ENCODE measurements at places on chromosomes 2 and 18.

DNA sequence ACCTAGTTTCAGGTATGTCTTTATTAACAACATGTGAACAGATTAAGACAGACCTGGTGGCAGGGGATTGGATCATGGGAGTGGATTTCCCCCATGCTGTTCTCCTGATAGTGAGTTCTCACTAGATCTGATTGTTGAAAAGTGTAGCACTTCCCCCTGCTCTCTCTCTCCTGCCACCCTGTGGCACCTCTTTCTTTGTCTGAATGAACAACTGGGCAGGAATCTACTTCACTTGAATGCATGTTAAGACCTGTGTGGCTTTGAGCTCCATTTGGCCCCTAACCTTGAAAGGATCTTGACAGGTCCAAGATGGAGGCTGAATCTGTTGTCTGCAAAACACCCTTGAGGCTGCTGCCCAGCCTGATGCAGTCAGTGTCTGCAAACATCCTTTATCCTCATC is 194.4 kb downstream of the RNF144A start:
- no peak for DNase-seq

- DNase-seq: no peak
Observed at GRCh38 chr2:152715854-152716428, 1.3 kb downstream of the PRPF40A start.

GRCh38 chr2:131058920-131059319 is 34.3 kb downstream of the FAM168B start:
- DNase-seq: no peak

DNA sequence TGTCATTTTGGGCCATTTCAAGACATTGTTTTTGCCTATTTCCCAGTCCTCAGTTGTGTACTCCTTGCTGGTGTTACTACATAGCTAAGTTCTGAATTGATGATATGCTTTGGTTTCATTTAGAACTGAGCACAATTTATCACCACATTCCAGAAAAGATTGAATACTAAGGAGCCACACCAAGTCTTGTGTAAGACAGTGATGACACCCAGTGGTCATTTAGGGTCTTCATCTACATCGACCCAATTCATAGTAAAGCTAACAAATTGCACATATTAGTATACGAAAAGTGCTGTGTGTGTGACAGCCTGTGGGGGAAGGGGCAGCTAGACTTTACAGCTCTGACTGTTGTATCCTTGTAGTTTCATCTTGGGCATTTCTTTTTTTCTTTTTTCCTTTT is 10.9 kb upstream of the DLX2 start:
- DNase-seq: no peak

DNA sequence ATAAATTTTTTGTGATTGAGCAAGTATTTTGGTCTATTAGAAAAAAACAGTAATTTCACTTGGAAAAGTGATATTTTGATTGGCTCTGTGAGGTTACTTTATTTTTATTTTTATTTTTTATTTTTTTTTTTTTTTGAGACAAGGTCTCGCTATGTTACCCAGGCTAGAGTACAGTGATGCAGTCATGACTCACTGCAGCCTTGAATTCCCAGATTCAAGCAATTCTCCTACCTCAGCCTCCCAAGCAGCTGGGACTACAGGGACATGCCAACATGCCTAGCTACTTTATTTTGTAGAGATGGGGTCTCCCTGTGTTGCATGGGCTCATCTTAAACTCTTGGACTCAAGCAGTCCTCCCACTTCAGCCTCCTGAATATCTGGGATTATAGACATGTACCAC is 60.9 kb upstream of the MGAT5 start:
- DNase-seq: no peak

DNA sequence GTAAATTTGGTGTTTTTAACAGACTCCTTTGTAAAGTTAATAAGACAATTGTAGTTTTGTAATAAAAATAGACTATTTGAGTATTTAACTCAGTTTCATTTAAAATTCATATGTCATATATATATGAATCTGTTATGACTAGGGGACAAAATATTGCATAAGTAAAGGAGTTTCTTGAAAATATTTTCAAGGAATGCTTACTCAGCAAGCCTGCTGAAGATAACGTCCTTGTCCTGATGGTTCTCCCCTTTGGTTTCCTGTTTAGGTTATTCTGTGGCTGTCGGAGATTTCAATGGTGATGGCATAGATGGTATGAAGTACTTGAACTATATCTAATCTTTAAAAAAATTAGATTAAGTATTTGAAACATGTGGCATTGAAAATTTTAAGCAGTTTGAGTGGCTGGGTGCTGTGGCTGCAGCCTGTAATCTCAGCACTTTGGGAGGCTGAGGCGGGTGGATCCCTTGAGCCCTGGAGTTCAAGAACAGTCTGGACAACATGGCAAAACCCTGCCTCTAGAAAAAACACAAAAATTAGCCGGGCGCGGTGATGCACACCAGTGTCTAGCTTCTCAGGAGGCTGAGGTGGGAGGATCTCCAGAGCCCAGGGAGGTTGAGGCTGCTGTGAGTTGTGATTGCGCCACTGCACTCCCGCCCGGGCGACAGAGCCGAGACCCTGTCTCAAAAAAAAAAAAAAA is 47.1 kb downstream of the ITGAV start:
- DNase-seq: no peak

DNA sequence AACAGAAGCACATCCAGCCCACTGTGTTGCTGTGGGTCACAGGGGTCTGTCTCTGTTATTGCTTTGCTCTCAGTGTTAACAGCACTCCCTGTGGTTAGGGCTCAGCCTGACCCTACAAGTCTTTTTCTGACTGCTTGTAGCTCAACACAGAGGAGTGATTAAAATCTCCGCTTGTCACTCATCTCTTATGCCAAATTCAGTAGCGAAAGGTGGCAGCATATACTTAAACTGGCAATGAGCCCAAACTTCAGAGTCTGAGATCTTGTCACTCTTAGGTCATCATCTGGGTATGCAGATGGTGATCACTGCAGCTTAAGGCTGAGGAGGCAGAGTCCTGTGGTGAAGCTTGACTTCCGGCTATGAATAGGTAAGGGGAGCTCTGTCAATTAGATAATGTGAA is 63.3 kb upstream of the CSRNP3 start:
- no peak for DNase-seq

DNA sequence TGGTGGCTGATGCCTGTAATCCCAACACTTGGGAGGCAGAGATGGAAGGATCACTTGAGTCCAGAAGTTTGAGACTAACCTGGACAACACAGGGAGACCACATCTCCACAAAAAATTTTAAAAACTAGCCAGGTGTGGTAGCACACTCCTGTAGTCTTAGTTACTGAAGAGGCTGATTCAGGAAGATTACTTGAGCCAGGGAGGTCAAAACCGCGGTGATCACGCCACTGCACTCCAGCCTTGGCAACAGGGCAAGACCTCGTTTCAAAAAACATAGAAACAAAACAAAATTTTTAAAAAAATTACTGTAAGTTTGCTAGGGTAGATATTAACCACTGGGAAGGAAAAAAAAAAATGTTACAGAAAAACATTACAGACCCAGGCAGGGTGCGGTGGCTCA is 5.8 kb downstream of the ATL2 start:
- no peak for DNase-seq

GRCh38 chr2:173393186-173393585 is 38.5 kb downstream of the CDCA7 start:
- no peak for DNase-seq

- DNase-seq: no peak
Observed at GRCh38 chr2:34851804-34852203, 1252.7 kb upstream of the FAM98A start.

- no peak for DNase-seq
Observed at GRCh38 chr18:22378672-22379282, 38.9 kb downstream of the CTAGE1 start.

DNA sequence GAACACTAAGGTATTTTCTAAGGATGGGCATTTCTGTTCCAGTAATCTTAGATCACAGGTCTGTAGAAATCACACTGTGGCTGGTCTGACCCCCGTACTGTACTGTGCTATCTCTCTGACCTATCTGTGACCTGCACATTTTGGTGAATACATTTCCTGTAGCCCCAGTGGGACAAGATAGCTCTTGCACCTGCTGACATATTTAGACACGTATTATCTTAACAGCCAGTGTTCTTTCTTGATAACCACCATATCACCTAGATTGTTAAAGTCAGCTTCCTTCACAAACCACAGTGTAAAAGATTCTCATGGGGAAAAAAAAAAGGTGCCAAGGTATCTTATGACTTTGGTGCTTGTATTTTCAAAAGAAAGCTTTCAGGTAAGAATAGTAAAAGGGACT is 39.8 kb upstream of the TMEM247 start:
- DNase-seq: no peak

- no peak for DNase-seq
Observed at GRCh38 chr18:27668158-27668557, 483.1 kb upstream of the CHST9 start.

DNA sequence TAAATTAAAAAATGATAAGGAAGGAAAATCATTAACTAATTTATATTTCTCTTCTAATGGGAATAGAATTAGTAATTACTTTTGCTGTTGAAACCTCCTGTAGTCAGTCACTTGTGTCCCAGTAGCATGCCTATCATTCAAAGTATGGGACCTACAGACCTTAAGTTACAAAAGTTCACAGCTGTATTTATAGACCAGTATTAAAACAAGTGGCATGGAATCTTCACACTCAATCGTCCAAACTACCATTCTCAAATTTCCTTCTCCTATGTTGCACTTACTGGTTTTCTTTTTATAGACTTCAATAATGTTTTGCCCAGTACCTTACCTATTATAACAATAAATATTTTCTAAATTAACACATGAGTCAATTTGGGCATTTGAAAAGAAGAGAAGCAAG is 639.9 kb downstream of the ERBB4 start:
- no peak for DNase-seq

DNA sequence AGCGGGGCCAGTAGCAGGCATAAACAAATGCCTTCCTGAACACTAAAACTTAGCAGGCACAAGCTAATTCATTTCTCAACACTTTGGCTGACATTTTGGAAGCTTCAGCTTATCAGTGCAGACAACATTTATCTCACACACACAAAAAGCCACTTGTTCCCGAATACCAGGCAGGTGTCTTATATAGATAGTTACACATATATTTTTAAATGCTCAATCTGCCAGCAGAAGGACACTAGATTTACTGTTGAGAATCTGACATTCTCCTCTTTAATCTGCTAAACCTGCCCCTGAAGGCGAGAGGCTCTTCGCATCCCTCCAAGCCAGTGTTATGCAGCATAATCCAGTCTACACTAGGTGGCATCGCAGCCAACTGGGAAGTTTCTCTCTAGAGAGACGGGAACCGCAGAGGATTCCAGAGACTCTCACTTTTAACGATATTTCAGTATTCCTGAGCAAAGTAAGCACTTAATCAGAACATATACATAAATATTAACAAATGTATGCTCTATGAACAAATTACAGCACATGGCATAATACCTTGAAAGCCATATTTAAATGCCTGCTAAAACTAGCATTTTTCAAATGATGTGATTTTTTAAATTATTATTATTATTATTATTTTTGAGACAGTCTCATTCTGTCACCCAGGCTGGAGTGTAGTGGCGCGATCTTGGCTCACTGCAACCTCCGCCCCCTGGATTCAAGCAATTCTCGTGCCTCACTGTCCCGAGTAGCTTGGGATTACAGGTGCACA is 90.2 kb upstream of the SCG2 start:
- DNase-seq: no peak

- DNase-seq: no peak
Observed at GRCh38 chr18:29217124-29217915, 1040.4 kb upstream of the CDH2 start.

DNA sequence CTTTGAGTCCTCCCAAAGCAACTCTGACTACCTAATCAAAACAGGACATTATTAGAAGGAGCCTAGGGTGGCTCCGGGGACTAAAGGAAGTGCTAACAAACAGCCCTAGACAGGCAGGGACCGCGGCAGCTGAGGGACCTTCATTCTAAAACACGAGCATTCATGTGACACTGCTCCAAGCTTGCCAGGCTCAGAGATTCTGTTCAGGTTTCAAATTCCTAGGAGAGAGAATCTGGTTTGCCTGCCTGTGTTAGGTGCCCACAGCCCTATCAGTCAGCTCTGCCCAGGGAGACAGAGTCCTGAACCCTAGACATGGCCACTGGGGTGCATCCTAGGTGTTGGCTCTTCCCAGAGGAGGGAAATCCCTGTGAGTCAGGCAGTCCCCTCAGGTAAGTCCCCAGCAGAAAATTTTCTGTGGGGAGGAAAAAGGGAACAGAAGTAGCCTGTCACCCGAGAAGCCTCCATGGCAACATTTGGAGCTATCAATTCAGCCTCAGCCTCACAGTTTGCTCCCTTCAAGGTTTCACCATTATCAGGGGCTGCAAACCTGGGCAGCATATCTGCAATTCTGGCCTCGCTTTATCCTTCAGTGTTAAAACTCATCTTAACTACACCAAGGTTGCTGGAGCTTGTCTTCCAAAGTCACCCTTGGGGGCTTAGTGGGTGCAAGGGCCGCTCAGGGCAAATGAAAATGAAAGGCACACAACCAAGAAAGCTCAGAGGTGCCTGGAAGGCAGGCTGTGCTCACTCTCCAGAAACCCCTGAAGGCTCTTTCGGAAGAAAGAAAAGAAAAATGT is 28.6 kb downstream of the PCBP1 start:
- no peak for DNase-seq

DNA sequence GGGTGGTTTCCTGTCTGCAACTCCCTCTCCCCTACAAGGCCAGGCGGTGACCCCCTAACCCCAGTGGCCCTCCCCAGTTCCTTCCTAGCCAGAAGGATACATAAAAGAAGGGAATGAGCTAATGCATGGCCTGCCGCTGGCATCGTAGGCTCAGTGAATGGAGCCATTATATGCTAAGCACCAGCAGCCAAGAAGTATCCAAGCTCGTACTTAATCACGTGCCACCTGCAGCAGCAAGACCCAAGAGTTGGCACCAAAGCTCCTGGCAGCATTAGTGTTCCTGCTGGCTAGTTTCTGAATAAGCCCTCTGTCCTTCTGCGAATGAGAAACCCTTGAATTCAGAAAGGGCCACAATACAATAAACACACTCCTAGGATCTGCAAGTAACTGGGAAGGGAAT is 4.3 kb downstream of the DBI start:
- DNase-seq: no peak

DNA sequence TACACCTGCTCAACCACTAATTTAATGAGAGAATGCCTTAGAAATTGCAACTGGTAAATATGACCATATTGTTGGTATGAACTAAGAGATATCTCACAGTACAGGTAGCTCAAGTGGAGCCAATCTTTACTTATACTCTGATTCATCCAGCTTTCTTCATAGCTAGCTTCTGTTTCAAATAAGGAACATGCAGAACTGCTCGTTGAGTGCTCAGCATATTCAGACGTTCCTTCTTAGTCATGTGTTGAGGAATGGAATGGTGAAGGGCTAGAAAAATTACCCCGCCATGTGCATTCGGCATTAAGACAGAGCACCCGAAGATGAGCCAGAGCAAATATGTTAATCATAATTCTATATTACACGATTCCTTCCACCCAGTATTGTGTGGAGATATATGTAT is 144.0 kb upstream of the VRK2 start:
- DNase-seq: no peak

All from activated T-cell treated with anti-CD3 and anti-CD28 coated beads, Interleukin-2, amount 50 U/mL, for 4 hours (primary cell).